ENCODE measurements at places on chromosomes 6 and 20. TPM values are rescaled to one million over a fixed set of nuclear protein-coding genes. Genes with fewer than 3 reads are reported as not detected.

OXT gene
- total RNA-seq, result not detected

TRIM31 gene
- not detected for total RNA-seq

DNA sequence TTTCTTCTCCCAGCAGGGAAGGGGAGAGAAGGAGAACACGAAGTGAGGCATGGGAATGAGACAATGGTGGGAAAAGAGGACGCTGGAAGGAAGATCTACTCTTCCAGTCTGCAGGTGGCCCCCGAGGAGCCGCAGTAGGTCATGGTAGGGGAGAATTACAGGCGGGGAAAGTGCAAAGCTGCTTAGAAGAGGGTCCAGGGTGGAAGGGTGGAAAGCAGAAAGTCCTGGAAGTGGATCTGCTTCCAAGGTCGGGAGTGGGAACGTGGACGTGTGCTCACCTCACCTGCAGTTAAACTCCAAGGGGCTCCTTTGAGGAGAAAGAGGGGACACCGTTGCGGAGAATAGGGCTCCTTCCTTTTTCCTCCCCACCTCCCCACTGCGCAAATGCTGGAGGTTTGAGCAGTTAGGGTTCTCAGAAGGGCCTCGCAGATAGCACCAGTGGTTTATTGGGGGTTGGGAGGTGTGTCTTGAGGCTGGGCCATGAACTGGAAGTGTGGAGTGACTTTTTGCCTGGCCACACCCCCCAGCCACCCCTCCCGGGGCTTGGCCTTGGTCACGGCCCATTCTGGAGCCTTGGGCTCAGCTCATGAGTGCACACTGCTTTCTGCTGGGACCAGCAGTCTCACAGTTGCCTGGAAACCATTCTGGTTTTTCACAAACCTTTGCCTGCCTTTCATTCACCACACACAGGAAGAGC, 100.4 kb upstream of the MLN start:
- DNase-seq, result peak; percentile 5

GRCh38 chr6:15588971-15589634, 73.7 kb downstream of the DTNBP1 start:
- DNase-seq, result no peak

GRCh38 chr6:52840763-52841585, at the start of gene GSTA5:
Gene GSTA5 (minus strand): TSS chr6:52840813.
- no peak for DNase-seq

DNA sequence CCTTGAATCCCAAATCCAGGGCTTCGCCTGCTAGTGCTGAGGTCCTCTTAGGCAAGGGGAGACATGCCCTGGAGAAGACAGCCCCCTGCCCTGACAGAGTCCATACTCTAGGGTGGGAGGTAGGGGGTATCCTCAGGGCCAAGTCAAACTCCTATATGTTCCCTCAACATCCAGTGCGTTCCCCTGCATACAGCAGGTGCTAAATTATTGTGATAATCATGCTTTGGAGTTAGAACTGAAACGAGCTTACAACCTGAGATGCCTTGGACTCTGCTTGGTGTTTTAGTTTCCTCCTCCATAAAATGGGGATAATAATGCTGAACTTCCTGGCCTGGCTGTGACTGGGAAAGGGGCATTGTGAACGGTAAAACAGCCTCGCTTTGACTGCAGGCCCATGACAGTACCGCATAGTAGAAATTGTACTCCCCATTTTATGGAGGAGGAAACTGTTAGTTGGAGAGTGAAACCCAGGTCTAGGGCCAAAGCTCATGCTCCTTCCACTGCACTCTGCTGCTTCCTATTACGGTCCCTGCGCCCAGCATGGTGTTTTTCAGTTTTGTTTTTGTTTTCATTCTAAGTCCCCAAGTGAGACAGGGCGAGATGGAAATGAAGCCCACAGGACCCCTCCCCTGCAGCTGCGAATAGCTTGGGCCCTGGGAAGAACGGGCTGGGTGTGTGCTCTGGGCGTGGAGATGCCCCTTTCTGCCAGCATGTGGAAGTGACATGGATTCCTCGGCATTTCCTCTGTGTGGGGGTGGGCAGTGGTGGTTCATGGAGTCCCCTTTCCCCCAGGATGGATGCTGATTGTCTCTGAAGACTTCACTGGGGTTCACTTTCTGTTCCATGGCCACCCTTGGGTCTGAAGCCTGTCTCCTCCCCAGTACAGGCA, 162.5 kb downstream of the VEGFA start:
- DNase-seq, result no peak

DNA sequence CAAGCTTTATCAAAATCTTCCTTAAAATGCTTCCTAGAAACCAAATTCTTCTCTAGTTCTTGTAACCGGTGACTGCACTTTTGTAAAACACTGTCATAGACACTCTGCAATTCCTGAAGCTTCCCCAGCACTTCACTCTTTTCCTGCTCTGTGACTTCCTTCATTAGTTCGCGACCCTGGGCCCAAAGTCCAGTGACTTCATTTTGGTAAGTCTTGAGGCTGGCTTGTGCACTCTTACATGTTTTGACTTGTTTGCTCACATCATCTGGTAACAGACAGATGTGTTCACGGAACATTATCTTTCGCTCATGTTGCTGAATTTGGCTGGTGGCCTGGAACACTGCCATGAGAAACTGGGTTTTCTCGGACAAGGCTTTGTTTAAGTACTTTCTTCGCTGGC, 306.2 kb downstream of the SYNE1 start:
- DNase-seq, result no peak

DNA sequence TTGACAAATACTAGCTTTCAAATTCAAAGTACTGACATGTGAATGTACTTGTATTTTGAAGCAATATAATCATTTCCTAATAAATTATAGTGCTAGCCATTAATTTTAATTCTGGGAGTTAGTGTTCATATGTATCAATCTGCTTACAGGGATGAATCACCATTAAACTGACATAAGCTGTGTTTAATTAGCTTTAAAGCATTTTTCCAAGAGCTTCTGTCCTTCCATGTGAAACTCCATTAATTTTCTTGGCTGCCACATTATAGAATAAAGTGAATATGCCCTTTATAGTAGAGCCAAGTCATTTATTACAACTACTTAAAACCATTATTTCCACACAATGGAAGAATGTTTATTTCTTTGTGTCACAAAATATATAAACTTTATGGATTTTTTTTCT, 150.8 kb downstream of the COL21A1 start:
- DNase-seq, result no peak

GRCh38 chr6:149359440-149359839, 40.6 kb upstream of the SUMO4 start:
- DNase-seq, result no peak

GRCh38 chr6:53917464-53917842, 122.6 kb downstream of the LRRC1 start:
- no peak for DNase-seq

GLP1R gene
- total RNA-seq, result 0.89 TPM

EEF1A1 gene
- total RNA-seq, result 11,975 TPM
